ENCODE measurements at places on chromosomes 5 and 9. TPM values are rescaled to one million over a fixed set of nuclear protein-coding genes. Genes with fewer than 3 reads are reported as not detected.

ZMAT2 gene
- 71.2 TPM for total RNA-seq

SUB1 gene
- 408 TPM for total RNA-seq

POMT1 gene
- total RNA-seq, result 39.1 TPM

IL17B gene
- not detected for total RNA-seq

SMIM33 gene
- total RNA-seq, result 0.39 TPM

PAEP gene
- not detected for total RNA-seq

BOD1 gene
- 27.3 TPM for total RNA-seq

ARSK gene
- total RNA-seq, result 4.2 TPM

TMEM232 gene
- 0.61 TPM for total RNA-seq

TMEM215 gene
- total RNA-seq, result not detected

AQP7 gene
- not detected for total RNA-seq

CAMK4 gene
- 56.9 TPM for total RNA-seq

LTC4S gene
- 1.7 TPM for total RNA-seq

PCDHGA9 gene
- 0.39 TPM for total RNA-seq

KCNV2 gene
- total RNA-seq, result not detected

PCDHA9 gene
- not detected for total RNA-seq

TMEM252 gene
- not detected for total RNA-seq

WDR31 gene
- total RNA-seq, result 1.9 TPM

SPATA9 gene
- total RNA-seq, result not detected

MSMP gene
- total RNA-seq, result not detected

AGXT2 gene
- not detected for total RNA-seq

SLC6A3 gene
- not detected for total RNA-seq

IL4 gene
- 56.9 TPM for total RNA-seq

Data from activated T-helper 1 cell treated with anti-CD3 and anti-CD28 coated beads, Interleukin-12 subunit alpha, Interleukin-12 subunit beta, Interleukin-2, Interleukin-4 antibody, amounts not matched to agents 30 ng/mL and 10 ng/mL and 1 ng/mL, durations not matched to agents 14 hours and 24 hours and 36 hours (primary cell).